ENCODE measurements at places on chromosomes 16 and 17.

GRCh38 chr17:78797691-78798585 lies 15.9 kb upstream of the CYTH1 start:
- no peak for DNase-seq

DNA sequence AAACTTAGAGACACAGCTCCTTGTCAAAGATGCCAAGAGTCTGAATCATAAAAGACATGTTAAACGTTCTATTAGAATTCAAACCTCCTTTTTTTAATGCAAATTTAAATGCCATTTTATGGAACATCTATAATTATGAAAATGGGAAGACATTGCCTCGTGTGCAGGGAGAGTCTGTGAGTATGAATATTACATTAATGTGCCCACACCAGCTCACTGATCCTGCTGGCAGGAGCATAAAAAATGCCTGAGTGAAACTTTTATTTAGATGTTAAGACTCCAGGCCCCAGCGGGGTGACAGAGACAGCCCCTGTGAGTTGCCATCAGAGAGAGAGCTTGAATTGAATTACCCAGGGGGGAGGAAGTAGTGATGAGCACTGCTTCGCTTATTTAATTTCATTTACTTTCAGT lies 84.8 kb downstream of the SNX11 start:
- no peak for DNase-seq

GRCh38 chr17:6639014-6639585 lies 1.4 kb downstream of the KIAA0753 start:
- DNase-seq: no peak

GRCh38 chr17:70569128-70569527 lies 399.8 kb downstream of the KCNJ2 start:
- no peak for DNase-seq

GRCh38 chr16:49467540-49468372 lies 94.2 kb downstream of the C16orf78 start:
- no peak for DNase-seq

- DNase-seq: no peak
Measured at GRCh38 chr16:73006026-73006425, 41.9 kb downstream of the ZFHX3 start.
